ENCODE measurements at places on chromosomes 7 and 10.

DNA sequence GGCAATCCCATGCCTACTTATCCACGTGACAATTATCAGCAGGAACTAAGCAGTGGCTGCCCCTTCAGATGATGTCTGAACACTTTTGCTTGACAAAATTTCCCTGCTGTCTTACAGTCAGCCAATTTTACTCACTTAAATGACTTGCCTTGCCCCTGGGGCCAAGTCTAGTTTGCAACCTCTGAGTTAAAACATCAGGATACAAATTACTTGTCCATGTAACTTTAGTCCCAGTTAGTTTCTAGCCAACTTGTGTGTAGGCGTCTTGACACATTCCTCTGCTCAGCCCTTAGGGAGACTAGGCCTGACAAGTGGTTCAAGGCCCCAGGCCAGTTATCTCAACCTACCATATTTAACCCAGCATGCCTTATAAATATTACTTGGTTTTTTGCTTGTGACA, 11.6 kb upstream of the TYSND1 start:
- DNase-seq: no peak

- DNase-seq: no peak
Observed at GRCh38 chr10:49540056-49540797, 1.3 kb upstream of the ERCC6 start.

GRCh38 chr7:91852263-91852741, 28.2 kb downstream of the MTERF1 start:
- DNase-seq: no peak

DNA sequence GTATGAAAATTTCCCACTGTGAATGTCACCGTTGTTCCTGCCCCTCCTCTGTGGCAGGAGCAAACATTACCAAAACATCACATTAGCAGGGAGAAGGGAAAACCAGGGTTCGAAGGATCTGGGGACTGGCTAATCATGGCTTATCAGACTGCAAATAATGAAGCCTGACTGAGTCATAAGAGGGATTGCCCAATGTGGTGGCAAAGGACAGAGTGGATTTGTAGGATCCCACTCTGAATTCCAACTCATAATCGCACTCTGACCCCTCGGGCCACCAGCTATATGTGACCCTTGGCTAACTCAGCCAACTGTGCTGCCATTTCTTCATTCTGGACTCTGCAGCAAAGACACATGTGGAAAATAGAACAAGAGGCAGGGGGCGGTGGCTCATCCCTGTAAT, 347.3 kb upstream of the AUTS2 start:
- DNase-seq: no peak

GRCh38 chr7:5429253-5429856, 5.7 kb upstream of the TNRC18 start:
- DNase-seq: no peak

DNA sequence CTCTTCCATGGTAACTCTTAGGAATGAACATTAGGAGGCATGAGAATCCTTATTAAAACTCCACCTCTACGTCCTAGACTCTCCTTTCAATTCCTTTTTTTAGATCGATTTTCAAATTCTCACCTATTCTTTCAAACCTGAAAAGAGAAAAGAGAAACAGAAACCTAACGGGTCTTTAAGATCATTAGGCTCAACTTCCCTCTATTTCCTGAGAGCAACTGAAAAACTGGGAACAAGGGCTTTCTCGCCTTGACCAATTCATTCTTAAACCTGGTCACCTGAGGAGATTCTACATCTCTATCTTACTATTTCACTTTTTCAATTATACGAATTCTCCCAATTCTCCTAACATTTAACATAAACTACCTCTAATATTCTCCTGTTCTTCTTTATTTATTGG, 2.8 kb downstream of the TFEC start:
- no peak for DNase-seq
